NCI-H2081 (cell line): ENCODE measurements at places on chromosomes 6 and 20.

DNA sequence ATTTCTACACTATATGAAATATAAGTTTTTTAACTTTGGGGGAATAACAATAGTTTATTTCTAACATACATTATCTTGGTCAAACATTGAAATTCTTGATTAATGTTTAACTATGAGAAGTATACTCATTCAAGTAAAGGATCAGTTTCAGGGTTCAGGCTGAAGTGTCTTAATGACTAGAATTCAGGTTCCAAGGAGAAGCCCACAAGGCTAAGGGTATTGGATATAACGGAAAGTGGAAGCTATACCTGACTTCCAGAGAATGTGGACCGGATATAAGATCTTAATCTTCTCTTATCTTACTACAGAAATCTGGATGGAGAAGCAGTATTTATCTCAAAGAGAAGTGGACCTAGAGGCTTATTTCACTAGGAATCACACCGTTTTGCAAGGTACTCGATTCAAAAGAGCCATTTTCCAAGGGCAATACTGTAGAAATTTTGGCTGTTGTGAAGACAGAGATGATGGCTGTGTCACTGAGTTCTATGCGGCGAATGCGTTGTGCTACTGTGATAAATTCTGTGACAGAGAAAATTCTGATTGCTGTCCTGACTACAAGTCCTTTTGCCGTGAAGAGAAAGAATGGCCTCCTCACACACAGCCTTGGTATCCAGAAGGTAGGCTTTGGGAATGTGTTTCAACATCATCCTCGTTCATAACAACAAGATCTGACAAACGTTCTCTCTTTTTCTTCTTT is at the start of gene TINAG:
TINAG (plus strand) TSS at position 153 of the 697 bp plus-strand sequence; CDS start at position 263, 110 bp downstream.
- DNase-seq = no peak

GRCh38 chr20:14986656-14987055 is 649.2 kb upstream of the FLRT3 start:
- no peak for DNase-seq

DNA sequence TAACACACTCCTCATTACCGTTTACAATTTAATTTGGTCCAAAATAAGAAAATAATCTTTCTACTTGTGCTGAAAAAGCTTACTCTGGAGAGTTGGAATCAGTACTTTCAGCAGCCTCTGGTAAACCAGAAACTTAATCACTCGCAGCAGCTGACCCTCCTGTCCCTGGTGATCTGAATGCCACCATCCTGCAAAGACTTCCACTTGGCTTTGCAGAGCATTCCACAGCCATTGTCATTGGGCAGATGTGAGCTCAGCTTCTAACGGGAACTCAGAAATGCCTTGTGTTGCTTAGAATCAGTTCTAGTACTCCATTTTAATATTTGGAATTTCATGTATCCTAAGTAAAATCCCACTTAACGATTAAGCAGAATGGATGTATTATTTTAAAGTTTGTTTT is 59.7 kb downstream of the PHACTR1 start:
- no peak for DNase-seq

DNA sequence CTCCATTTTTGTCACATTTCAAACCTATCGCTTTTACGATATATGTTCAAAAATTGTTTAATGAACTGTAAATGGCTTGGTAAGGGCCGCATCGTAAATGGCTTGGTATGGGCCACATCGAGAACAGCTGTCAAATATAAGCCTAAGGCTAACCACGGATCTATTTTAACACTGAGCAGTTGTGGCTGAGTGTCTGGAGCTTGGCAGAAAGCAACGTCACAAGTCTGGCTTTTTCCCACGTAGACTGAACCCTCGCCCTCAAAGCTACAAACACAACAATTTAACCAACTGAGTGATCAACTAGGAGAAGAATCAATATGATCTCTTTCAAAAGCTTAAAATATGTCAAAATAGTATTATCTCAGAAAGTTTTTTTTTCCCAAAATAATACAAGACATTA is 71.4 kb upstream of the PRSS16 start:
- no peak for DNase-seq

- no peak for DNase-seq
These were observed 22.5 kb upstream of the QKI start for GRCh38 chr6:163391985-163392384.

DNA sequence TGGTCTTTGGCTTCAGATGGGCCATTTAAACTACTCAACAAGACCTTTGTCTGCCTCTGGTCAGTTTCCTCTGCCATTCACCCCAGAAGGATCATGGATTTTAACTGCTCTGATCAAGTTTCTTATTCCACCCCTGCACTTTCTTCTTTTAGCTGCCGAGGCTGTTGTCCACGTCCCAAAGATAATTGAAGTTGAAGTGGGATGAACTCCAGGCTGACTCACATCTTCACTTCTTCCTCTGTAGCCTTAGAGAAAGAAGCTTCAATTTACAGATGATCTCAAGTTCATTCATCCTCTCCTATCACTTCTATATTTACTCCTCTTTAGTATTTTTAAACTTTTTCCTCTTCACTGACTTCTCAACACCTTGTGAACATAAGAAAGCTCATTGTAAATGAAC is 651.6 kb downstream of the UTRN start:
- no peak for DNase-seq

DNA sequence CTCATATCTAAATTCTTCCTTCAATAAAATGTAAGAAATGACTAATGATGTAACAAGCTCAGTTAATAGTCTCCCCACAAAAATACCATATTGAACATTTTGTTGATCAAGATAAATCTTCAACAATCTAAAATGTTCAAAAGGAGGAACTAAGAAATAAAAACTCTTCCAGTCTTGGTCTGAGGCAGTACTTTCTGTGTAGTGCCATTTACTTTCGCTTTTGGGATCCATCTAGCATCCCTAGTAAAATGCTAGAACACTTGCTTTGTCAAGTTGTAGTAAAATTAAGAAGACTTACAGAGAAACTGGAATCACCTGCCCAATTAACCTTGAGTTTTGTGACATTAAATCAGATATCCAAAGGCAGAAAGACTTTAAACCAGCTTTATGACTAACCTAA is 246.4 kb downstream of the KHDRBS2 start:
- DNase-seq = no peak

DNA sequence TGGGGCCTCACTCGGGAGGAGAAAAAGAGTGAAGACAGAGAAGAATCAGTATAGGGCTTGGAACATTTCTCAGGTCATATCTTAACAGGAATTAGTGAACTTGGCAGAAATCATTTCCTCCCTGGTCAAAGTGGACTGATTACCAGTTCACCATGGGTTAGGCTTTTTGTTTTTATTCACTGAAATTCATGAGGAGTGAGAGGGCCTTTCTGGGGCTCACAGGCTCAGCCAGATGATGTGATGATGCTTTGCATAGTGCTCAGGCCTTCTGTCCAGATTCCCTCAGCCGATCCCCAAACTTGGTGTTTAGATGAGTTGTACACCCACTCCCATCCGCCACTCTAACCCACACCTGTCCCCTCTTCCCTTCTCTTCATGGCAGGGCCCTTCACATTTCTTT is 32.5 kb downstream of the SRSF3 start:
- DNase-seq = no peak

GRCh38 chr6:19562468-19562867 is 274.7 kb upstream of the ID4 start:
- DNase-seq = no peak

DNA sequence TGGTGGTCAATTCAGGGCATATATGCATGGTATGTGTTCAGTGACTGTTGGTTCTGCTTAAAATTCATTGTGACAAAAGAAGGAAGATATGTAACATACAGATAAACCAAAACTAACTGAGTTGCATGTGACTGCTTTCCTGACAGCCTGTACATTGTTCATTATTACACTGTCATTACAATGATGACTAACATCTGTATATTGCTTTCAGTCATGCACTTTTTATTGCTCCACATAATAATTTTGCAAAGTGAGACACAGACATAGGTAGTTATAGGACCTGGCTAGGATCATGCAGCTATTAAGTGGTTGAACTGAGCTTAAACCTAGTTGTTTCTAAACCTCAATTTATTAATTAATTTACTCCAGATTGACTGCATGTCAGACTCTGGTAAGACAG is 703.2 kb downstream of the HDGFL1 start:
- no peak for DNase-seq

- DNase-seq = no peak
These were observed 8.9 kb downstream of the C6orf118 start for GRCh38 chr6:165300422-165300936.

GRCh38 chr6:120764312-120764711 is 570.0 kb downstream of the TBC1D32 start:
- DNase-seq = no peak

DNA sequence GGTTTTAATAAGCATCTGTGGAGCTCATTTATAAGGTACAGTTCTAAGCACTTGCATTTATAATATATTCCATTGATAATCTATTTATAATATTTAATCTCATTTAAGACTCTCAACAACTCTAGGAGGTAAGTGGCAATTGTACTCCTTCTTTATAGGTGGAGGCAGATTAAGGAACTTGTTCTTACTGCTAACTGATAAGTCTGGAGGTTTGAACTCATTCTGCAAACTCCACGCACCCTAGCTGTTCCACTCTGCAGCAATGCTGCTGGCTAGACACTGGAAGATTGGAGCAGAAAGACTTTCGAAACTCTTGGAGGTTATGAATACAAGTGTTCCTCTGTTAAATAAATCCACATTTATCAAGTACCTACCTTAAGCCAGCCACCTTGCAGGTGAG is 793 bp upstream of the HDAC2 start:
- DNase-seq = peak; percentile 5

GRCh38 chr20:25992146-25992545 is 295.5 kb upstream of the ZNF337 start:
- DNase-seq = no peak

DNA sequence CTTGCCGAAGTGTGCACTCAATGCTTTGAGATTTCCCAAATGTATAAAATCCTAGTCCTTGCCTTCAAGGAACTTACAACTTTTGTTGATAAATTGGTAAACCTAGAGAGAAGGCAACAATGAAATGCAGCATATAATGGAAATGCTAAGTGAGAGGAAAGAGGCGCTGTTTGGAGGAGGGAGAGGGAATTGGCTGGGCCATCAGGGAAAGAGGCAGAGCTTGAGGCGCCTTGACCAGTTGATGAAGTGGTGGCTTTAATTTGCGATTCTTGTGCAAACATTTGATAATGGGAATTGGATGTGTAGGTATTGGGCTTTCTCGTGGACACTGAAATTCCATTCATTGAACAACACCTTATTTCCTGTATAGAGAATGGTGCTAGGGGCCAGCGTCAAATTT is 1.9 kb upstream of the CDYL start:
- no peak for DNase-seq

DNA sequence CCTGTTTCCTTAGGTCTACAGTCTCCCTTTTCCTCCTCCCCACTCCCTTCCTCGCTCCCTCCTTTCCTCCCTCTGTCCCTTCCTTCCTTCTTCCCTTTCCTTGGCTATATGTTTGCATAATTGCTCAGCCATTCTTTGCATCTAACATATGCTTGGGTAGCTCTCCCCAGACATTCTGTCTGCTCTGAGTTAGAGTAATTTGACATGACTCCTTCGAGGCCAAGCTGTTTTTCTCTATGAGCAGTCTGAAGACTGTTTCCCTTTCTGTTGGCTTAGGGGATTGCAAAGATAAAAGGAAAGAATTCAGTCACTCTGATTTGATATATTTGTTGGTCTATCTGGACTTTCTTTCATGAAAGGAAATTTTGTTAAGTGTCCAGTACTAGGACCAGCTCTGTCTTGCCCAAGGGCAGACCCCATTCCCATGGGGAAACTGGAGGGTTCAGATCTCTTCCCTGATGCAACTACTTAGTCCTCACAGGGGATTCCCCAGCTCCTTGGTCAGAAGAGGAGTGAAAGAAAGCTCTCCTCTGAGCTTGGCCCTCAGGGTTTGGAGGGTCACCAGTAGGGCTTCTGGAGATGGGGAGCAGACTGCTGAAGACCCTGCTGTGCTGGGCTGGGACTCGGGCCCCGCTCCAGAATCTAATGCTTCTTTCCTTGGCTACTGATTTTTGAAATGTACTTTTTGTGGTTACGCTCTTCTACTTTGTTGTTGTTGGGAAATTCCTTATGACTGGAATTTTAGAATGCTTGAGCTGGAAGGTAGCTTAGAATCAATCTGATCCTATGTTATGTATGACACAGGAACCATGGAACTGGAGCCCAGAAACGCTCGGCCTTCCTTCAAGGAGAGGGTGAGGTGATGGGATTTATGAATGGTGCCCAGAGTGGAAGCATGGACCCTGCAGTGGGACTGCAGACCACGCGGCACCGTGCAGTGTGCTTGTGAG is 63.7 kb upstream of the SLC22A23 start:
- DNase-seq = no peak

DNA sequence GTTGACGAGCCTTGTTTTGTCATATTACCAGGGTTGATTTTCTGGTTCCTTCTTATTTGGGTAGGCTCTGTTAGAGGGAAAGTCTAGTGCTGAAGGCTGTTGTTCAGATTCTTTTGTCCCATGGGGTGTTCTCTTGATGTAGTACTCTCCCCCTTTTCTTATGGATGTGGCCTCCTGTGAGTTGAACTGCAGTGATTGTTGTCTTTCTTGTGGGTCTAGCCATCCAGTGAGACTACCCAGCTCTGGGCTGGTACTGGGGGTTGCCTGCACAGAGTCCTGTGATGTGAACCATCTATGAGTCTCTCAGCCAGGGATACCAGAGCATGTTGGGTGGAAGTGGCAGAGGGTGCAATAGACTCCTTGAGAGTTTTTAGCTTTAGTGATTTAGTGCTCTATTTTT is 680.6 kb downstream of the RFPL4B start:
- DNase-seq = no peak

DNA sequence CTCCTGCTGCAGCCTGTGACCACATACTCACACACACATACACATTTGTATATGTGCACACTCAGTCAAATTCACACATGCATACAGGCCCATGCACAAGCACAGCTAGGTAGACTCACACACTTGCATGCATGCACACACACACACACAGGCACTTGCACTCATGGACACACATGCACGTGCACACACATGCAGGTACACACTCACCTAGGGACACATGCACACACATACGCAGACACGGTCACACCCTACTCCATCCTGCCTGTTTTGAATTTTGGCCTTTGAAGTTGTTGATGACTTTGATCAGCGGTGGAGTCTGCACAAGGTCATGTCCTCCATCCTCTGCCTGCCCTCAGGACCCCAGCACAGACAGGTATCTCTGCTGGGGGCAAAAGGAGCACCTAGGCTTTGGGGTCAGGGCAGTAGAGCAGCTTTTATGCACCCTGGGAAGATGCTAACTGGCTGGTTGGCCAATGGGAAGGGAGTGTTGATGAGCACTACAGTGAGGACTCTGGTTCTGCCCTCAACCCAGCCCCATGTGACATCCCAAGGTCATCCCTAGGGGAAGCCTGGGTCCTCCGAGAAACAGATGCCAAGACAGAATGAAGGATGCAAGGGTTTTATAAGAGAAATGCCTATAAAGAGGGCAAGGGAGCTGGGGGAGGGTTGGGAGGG is 218.3 kb downstream of the SLC24A3 start:
- DNase-seq = no peak

GRCh38 chr6:137008204-137008603 is 36.6 kb downstream of the IL20RA start:
- no peak for DNase-seq

GRCh38 chr6:158072083-158072721 is 90.5 kb downstream of the SYNJ2 start:
- DNase-seq = peak; percentile 41

DNA sequence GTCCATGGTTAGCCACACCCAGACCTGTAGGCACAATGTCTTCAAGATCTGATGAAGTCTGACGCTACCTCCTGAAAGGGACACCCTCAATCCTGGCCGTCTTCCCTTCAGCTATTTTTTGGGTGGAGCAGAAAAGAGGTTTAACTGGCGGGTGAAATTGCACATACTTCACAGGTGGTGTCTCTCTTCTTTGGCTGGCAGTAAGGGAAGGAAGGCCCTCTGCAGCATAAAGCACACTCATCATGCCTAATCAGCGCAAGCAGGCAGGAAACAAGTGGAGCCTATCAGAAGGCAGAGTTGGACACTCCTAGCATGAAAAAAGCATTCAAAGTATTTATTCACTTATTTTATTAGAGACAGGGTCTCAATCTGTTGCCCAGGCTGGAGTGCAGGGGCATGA is 32.9 kb downstream of the PNLDC1 start:
- DNase-seq = no peak
